Renal cortical epithelial cell (primary cell): ENCODE measurements at places on chromosomes 3 and 15. TPM values are rescaled to one million over a fixed set of nuclear protein-coding genes. Genes with fewer than 3 reads are reported as not detected.

DNA sequence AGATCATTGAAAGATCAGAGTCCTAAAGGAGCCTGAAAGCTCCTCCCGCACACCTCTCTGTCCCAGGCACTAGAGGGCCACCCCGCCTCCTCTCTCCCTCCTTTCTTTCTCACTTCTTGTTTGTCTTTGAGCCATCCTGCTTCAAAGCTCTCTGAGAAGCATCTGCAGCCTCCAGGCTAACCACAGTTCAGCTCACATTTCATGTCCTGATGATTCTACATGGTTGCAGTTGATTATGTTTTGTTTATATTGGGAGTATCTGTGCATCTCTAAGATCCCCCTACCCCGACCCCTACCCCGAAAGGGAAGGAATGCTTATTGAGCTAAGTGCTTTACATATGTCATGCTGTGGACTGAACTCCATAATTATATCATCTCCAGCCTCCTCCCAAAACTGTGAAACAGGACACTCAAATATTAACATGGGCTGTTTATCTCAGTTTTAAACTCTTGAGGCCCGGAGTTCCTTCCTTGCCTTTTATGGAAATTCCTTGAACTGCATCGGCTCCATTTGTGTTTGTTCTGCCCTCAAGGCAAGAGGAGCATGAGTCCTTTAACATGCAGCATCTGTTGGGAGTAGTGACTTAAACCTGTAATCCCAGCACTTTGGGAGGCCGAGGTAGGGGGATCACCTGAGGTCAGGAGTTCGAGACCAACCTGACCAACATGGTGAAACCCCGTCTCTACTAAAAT, 30.9 kb downstream of the MGLL start:
- DNase-seq = peak; percentile 51

DNA sequence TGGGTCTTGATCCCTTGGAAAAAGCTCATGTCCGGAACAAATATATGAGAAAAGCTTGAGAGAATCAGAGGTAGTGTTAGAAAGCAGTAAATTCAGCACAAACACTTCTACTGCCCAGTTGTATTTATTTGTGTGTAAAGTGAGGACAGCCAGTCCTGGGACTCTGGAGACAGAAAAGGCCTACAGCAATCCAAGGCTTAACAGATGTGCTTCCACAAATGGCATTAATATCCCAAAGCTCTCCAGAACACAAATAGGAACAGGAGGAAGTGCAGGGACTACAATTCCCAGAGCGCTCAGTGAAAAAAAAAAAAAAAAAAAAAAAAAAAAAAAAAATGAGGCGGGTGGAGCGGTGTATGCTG, 390 bp upstream of the AP2M1 start:
- no peak for DNase-seq

DNA sequence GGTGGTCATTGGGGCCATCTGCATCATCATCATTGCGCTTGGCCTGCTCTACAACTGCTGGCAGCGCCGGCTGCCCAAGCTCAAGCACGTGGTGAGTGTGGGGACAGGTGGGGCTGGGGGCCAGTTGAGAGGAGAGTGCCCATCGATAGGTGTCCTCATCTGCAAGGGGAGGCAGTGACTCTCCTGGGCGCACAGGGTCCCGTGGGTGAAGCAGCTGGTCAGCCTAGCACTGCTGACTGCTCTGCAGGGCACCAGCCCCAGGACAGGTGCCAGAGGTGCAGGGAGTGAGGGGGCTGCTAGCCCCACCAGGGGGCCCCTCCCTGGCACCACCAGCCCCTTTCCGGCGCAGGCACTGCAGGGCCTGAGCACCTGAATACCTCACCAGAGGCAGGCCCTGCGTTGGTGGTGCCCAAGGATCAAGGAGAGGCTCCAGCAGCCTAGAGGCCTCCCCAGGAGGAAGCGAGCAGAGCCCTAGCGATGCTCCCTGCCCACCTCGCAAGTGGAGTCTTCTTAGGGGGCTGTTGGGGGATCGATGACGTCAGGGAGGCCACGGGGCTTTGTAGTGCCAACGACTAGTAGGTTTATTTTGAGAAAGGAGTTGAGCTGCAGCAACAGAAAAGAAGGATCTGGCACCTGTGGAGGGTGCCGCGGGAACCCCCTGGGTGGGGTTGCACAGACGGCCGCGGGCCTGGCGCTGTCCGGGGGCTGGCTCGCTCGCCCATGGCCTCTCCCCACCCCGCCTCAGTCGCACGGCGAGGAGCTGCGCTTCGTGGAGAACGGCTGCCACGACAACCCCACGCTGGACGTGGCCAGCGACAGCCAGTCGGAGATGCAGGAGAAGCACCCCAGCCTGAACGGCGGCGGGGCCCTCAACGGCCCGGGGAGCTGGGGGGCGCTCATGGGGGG, 976 bp upstream of the ABTB1 start:
- DNase-seq = no peak

The CPNE9 gene
- total RNA-seq = not detected in 2 replicates

DNA sequence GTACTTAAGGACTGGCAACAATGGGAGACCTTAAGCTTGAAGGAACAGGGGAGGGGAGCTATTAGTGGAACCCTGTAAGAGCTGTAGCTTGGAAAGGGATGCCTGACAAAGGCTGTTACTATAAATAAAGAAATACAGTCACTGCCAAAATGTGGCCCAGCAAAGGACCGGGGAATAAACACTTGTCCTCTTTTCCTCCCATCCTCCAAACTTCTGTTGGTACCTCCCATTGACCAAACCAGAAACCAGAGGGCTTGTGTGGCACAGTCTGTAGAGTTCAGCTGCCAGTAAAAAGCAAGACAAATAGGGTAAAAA, 25.1 kb upstream of the TCF12 start:
- no peak for DNase-seq

DNA sequence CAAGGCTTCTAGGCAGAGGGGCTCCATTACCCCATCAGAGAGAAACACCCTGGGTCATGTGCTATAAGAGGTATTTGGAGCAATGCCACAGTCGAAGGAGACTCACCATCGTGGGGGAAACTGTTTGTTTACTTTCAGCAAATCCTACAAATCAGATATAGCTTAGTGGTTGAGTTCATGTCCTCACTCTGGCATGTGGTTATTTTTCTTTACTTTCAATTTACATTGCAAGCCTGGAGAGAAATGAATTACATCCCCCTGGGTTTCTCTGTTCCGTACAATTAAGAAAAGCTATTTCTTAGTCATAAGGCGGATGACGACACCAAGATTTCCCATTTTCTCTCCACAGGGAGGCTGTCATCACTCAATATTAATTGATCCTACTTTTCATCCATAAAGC, 36.9 kb downstream of the RFTN1 start:
- peak; percentile 88 for DNase-seq

DNA sequence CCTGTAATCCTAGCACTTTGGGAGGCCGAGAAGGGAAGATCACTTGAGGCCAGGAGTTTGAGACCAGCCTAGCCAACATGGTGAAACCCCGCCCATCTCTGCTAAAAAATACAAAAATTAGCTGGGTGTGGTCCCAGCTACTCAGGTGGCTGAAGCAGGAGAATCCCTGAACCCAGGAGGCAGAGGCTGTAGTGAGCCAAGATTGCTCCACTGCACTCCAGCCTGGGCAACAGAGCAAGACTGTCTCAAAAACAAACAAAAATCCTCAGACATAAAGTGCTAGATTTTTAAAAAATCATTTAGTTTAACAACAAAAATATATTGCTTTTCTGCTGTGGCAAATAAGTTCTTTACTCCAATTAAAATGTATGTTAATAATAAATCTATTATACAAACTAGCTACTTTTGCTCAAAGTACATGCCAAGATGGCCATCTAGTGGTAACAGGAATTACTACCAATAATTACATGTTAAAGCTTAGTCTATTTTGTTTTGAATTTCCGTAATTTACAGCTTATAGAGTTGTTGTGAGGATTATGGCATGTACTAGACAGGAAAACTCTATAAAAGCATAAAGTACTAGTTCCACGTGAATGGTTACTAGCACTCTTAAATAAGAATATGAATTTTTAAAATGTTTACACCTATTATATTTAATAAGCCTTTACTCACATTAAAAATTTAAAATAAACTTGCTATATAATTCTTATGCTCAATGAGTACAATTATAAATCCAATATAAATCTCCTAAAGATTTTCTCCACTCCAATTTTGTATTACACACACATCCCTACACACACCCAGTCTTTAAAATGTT, 39.0 kb downstream of the GABPB1 start:
- peak; percentile 57 for DNase-seq
